ENCODE measurements at places on chromosomes 4 and X. TPM values are rescaled to one million over a fixed set of nuclear protein-coding genes. Genes with fewer than 3 reads are reported as not detected.

DNA sequence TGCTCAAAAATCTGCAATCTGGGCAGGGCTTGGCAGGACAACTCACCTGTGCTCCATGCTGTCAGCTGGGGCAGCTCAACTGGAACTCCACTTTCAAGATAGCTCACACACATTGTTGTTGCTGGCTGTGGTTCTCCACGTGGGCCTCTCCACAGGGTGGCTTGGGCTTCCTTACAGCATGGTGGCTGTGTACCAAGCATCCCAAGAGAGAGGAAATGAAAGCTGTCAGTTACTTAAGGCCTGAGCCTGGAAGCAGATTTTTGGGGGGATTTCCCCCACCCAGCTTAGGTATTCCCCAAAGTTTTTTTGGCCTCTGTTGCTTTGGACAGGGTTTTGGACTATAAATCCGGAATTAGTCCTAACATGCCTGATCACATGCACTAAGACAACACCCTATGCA, 81.0 kb downstream of the BCOR start:
- DNase-seq, result no peak

DNA sequence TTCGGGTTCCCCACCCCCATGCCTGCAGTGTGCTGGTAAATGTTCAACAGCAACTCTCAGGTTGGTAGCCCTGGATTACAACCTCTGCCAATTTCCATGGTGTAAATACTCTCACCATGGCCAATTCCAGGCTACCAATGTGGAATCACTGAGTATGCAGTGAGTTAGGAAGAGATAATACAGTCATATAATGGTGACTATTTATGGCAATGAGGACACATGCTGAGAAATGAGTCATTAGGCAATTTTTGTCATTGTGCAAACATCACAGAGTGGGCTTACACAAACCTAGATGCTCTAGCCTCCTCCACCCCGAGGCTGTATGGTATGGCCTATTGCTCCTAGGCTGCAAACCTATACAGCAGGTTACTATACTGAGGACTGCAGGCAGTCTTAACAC, 4.6 kb upstream of the CLDN24 start:
- DNase-seq, result no peak

GRCh38 chr4:135371137-135371536, 1169.5 kb upstream of the PABPC4L start:
- DNase-seq, result no peak

VCX gene
- not detected for total RNA-seq

DNA sequence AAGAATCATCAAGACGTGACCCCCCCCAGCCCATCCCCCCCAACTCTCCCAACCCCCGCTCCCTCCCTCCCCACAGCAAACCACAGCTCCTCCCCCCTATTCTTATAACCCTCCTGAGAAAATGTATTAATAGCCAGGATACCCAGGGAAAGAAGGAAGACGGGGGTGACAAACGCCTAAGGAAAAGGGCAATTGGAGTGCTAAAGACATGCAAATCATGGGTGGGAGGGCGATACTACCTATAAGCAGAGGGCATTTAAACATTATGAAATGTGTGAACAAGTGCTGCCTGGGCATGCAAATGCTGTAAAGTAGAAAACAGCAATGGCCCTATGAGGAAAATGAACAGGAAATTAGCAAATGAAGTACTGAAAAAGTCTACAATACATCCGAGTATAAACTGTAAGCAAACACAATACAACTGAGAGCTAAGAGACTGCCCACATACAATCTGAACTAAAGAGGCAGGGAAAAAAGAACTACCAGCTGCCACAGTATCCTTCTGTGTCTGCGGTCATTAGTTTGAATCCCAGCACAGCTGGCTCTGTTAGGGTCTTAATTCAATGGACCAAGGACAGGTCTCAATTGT, 2.4 kb downstream of the CXXC4 start:
- DNase-seq, result no peak

GRCh38 chr4:179530958-179531357, 2088.7 kb upstream of the AGA start:
- DNase-seq, result no peak

- DNase-seq, result no peak
Observed at GRCh38 chrX:150229481-150229880, 133.6 kb upstream of the MAMLD1 start.

ZNF827 gene
- 37.7 TPM for total RNA-seq

DNA sequence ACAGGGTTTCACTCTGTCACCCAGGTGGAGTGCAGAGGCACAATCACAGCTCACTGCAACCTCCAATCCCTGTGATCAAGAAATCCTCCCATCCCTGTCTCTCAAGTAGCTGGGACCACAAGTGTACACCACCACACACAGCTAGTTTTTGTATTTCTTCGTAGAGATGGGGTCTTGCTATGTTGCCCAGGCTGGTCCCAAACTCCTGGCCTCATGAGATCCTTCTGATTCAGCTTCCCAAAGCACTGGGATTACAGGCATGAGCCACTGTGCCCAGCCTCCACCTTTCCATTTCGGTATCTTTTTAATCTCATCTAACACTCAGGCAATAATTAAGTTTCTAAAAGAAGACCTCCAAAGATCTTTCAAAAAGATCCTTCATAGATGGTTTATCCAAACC, 22.9 kb downstream of the ADGRA3 start:
- DNase-seq, result no peak

DNA sequence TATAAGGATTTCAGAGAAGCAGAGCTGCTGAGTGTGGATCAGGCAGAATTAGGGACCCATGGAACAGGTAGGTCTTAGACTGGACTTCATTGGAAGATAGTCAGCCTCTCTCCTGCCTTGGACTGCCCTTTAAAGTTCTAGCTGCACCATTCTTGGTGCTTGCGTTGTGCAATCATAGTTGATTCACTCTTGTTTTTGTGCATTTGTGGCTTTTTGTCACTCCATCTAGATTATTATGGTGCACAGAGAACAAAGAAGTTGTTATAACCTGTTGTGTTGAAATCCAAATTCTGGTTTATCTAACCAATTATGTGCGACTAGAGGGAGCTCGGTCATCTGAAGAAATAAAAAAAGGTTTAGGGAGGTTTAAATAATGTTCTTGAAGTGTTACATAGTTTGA, 59.3 kb downstream of the JADE1 start:
- DNase-seq, result no peak

NIPAL1 gene
- 0.81 TPM for total RNA-seq

TEX13B gene
- total RNA-seq, result not detected

TMPRSS11A gene
- total RNA-seq, result not detected

Data from sigmoid colon (tissue), 7 donors.